Effector CD8-positive, alpha-beta T cell (primary cell): ENCODE measurements at places on chromosomes 6 and 20.

DNA sequence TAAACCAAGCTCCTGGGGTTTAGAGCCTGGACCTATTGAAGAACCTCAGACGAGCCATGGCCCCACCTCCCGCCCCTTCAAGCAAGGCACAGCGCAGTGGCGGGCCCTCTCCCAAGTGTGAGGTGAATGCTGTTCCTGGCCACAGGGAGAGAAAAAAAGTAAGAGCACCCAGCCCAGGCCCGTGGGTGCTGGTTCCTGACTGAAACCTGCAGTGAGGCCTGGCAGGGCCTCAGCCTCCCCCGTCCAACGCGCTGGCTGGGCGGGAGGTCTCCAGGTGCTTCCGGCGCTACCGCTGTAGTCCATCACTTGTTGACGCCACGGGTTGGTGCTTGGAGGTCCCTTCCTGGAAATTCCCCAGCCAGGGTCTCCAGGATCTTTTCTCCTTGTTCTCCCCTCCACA lies 5.5 kb upstream of the FAM83C start:
- DNase-seq: no peak

DNA sequence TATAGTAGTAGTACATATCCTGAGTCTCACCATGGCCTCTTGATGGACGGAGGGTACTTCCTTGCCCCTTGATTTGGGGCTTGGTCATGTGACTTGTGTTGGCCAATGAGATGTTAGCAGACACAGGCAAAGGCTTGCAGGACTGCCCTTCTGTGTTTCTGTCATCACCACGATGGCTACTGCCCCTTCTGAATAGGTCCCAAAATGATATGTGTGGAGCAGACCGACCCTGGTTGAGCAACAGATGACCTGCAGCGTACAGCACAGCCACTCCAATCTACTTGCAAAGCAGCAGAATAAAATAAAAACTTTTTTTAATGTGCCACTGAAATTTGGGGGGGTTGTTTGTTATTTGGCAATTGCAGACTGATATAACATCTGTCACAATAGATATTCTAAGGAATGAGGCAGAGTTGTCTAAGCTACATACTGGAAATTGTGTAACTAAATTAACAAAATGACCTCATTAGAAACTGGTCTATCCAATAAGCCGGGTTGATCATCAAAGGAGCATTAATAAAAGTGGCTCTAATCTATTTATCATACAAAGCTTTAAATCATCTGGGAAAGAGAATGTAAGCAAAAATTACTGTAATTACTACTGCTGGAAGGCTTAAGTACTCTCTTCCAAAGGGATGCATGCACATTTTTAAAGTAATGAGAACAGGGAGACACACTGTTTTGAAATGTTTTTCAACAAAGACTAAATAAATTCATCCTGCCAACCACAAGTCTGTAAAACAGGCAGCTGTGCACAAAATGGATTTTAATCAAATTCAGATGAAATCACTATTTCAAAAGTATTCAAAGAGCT lies 209.5 kb downstream of the KIF16B start:
- no peak for DNase-seq

GRCh38 chr6:5592886-5593519 lies 331.7 kb downstream of the FARS2 start:
- no peak for DNase-seq

GRCh38 chr6:73585566-73586415 lies 65.0 kb upstream of the EEF1A1 start:
- DNase-seq: peak; percentile 7

DNA sequence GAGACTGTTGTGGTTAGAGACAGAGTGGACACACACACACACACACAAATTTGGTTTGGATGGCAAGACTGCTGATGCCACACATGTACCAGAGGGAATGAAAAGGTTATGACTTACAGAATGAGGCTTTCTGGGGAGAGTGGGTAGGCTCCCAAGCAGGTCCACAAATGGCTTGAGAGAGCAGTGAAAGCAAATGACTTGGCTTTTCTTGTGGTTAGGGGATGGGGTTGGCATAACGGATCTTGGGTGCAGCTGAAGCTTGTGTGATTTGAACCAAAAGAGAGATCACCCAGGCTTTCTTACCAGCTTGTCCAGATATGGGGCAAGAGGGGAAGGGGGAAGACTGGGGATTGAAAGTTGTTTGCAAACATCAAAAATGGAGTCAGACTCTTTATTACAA lies 73.9 kb upstream of the OLIG3 start:
- no peak for DNase-seq

GRCh38 chr6:149107520-149107919 lies 210.0 kb upstream of the TAB2 start:
- no peak for DNase-seq

DNA sequence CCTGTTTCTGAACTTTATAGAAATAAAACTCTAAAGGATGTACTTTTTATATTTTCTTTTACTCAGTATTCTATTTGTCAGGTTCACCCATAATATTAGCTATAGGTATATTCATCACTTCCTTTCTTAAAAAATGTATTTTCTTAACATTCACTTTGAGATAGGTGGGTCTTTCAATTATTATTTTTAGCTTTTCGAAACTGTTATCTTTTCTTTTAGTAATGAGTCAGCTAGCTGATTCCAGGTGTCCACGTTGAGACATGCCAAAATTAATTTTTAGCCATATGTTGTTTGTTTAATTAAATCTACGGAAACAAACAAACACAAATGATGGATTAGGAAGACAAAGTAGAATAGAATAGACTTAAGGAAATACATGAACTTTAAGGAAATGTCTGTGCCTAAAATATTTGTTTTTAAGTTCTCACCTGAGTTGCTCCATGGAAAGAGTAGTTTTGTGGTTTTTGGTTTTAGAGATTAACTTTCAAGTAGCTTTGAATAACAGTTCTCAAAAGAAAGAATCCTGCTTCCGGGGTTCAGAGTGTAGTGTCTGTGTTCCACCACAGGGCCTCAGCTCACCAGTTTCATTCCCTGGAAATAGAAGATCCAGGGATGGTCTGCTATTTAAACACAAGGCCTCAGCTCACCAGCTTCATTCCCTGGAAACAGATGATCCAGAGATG lies 435.0 kb downstream of the HAO1 start:
- DNase-seq: no peak

GRCh38 chr6:13407709-13408695 lies 79.4 kb downstream of the GFOD1 start:
- DNase-seq: no peak

GRCh38 chr6:7267466-7268091 lies 45.4 kb downstream of the SSR1 start:
- no peak for DNase-seq

DNA sequence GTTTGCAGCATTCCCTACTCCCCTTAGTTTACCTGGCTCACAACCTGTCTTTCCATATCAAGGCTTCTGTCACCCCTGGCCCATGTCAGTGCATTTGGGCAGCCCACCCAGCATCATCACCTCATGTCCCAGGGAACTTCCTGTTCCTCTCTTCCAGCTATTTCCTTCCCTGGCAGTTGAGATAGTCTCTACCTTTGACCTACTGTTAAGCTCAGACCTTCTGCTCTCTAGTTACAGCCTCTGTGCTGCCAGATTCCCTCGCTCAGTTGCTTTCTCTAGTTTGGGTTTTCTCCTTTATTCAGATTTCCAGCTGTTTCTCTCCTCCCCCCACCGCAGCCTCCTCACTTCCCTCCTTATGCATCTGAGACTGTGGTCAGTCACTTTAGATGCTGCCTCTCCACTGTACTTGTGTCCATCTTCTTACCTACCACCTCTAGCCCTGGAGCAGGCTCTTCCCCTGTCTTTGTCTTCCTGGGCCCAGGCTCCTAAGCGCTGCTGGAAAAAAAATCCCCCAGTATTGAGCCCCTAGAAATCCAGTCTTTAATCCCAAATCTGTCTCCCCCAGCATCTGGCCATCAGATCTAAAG lies 16.3 kb downstream of the PTPN1 start:
- no peak for DNase-seq

GRCh38 chr20:1287306-1287705 lies 21.2 kb downstream of the SNPH start:
- no peak for DNase-seq

- DNase-seq: no peak
Measured at GRCh38 chr6:34919651-34920050, 30.6 kb downstream of the ANKS1A start.

GRCh38 chr20:47300071-47300470 lies 56.4 kb downstream of the ZMYND8 start:
- no peak for DNase-seq

DNA sequence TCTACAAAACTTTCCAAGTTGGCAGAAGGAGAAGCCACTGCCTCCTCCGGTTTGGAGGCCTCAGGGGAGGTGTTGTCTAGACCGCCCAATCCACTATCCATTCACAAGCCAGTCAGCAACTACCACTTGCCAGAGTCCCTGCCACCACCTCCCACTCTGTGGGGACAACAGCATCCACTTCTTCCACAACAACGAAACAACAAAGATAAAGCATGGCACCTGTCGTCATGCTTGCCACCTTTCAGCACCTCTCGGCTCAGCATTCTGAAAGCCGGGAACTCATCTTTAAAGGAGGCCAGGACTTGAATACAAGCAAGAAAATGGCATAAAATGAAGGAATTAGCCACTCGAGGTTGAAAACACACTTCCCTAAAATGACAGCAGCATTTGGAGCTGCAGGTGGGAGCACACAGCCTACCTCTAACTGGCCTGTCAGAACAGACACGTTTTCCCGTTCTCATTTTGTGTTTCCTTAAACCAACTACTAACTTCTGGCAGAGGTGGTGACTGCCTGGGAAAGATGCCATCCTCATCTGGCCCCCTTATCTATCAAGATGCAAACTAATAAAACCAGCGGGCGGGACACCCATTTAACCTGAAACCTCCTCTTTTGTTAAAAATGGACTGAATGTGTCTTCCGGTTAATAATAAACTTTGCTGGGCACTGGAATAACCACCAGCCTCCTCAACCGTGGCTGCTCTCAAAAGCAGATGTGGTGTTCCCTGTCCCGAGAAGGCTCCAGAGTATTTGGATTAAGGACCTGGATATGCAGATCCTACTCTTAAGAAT lies 21.7 kb downstream of the YTHDF1 start:
- no peak for DNase-seq

- DNase-seq: no peak
Measured at GRCh38 chr6:12749531-12750379, 33.2 kb downstream of the PHACTR1 start.

DNA sequence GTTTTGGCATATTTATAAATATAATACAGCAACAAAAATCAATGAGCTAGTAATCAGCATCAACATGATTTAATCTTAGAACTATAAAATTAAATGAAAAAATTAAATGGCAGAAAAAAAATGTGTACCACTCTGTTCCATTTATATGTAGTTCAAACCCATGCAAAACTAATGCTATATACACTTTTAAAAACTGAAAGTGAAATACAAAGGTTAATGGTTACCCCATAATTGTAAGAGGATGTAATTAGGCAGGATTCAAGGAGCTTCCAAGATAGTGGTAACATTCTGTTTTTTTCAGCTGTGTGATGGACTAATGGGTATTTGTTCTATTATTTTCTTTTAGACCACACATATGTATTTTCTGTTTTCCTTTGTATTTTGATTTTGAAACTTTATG lies 492.1 kb downstream of the UTRN start:
- no peak for DNase-seq

- no peak for DNase-seq
Measured at GRCh38 chr6:130105996-130106704, 87.8 kb downstream of the L3MBTL3 start.
